ENCODE measurements at places on chromosomes 16 and 17. TPM values are rescaled to one million over a fixed set of nuclear protein-coding genes. Genes with fewer than 3 reads are reported as not detected.

DNA sequence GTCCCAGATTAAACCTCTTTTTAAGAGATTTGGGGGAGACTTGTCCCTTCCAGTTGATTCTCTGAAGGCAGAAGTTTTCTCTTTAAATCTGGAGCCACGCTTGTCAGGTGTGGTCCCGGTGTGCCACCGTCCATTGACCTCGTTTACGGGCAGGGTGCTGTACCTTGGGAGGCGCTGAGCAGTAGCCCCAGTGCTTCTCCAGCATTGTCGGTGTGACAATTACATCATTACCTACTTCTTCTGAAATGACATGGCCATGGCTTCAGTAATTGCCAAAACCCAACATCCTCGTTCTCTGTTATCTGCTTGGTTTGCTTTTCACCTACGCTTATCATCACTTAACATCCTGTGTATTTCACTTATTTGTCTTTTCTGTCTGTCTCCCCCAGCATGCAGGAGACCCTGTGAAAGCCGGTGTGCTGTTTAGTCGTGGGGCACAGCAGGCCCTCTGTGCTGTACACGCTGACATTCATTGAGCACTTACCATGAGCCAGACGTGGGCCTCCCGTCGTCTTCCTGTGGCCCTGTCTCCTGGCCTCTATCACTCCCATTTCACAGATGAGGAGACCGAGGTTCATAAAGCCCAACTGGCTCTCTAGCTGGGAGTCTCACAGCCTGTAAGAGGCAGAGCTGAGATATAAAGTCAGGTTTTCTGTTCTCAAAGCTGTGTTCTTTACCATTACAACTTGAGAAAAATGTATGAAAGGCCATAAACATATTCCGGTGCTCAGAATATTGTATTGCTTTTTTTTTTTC is 143.9 kb downstream of the CMIP start:
- no peak for DNase-seq

DNA sequence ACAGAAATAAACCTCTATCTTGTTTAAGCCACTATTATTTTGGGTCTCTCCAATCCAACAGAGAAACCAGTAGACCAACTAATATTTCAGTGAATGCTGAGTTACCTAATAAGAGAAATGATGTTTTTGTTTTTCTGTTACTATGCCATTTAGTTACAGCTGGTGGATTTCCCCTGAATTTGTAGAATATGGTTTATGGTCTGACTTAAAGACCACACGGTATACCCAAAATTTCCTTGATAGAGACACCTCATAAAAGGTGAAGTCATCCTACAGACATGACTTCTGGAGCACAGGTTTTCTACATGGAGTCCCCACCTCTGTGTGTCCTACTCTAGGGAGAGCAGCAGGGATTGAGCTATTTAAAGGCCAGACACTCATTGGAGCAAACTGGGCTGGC is 13.3 kb downstream of the PIK3R5 start:
- DNase-seq = no peak

DNA sequence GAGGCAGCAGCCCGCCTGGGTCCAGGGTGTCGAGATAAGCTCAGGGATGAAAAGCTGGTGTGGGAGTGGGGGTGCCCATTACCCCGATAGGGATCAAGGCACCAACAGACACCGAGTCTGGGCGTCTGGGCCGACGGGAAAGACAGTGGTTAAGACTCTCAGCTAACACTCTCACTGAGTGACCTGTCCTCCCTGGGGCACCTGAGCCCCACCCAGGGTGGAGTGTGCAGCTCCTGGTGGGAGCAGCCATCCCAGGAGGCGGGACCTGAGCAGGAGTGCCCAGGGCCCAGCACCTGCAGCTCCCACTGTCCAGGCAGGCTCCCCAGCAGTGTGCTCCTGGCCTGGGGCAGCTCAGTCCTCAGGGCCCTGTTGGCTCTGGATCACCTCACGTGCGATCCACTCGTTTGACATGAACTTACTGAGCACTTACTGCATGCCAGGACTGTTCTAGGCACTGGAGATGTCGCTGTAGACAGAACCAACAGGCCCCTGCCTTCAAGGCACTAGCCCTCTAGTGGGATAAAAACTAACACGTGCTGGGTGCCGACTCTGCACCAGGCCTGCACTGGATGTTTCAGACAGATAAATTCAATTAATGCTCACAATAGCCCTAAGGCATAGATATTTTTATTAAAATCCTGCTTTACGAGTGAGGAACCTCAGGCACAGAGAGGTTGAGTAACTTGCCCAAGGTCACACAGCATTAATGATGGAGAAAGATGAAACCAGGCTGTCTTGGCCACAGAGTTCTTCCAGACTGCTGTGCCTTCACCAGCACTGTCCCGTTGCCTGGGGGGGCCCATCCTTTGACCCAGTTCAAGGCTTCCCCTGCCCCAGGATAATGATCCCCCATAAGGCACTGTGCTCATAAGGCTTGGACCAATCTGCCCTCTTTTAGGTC is 1.9 kb downstream of the EVPLL start:
- DNase-seq = no peak

- no peak for DNase-seq
Observed at GRCh38 chr16:19808061-19808641, 76.5 kb downstream of the GPRC5B start.

GRCh38 chr17:21460358-21460757 is 84.2 kb downstream of the KCNJ12 start:
- DNase-seq = no peak

GRCh38 chr17:13728781-13729180 is 127.1 kb upstream of the HS3ST3A1 start:
- DNase-seq = no peak

GRCh38 chr16:63655846-63656245 is 1466.0 kb downstream of the CDH11 start:
- no peak for DNase-seq

DNA sequence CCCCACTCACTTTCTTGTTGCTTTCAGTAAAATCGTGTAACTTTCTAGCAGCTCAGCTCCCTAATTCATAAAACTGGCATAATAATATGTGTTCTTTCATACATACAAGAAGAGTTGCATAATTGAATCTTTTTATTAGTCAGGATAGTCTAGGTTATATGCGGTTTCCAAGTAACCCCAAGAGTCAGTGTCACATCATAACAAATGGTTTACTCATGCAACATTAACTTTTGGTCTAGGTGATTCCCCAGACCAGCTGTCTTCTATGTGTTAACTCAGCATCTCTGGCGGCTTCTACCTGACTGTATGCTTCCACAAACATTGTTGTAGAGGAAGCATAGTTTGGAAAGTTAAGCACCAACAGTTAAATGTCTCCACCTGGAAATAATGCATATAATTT is 1000.4 kb downstream of the CDH11 start:
- DNase-seq = no peak

- DNase-seq = no peak
Observed at GRCh38 chr16:84379008-84379708, 10.8 kb downstream of the ATP2C2 start.

DNA sequence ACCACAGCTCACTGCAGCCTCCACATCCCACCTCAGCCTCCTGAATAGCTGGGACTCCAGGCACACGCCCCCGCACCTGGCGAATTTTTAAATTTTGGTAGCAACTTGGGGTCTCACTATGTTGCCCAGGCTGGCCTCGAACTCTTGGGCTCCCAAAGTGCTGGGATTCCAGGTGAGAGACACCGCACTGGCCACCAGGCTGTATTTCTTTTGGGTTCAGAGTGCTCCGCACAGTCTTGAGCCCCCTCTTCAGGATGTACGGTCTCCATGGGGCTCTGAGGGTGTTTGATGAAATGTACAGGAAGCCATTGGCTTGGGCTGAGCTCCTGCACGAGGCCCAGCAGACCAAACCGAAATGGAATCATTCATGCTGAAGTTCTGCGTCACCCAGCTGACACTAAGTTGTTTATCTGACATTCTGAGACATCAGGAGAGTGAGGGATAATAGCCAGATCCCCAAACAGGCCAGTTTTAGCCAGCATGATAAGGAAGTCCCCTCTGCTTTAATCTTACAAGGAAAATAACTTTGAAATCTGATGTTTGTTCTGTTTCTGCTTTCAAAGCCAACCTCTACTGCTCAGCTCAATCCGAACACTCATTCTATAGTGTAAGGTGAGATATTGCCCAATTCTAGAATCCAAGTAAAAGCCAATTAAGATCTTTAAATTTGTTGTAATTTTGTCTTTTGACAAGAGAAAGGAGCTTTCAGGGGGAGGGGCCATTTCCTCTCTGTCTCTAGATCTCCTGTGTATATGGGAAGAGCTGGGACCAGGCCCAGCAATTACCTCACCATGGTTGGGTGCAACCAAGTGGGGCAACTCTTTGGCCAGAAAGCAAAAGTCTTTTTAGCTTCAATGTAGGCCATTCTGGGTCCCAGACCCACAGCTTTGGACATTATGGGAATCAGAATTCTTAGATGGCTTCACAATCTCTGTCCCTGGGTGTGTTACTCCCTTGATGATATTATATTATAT is 23.7 kb downstream of the GPR142 start:
- DNase-seq = no peak

DNA sequence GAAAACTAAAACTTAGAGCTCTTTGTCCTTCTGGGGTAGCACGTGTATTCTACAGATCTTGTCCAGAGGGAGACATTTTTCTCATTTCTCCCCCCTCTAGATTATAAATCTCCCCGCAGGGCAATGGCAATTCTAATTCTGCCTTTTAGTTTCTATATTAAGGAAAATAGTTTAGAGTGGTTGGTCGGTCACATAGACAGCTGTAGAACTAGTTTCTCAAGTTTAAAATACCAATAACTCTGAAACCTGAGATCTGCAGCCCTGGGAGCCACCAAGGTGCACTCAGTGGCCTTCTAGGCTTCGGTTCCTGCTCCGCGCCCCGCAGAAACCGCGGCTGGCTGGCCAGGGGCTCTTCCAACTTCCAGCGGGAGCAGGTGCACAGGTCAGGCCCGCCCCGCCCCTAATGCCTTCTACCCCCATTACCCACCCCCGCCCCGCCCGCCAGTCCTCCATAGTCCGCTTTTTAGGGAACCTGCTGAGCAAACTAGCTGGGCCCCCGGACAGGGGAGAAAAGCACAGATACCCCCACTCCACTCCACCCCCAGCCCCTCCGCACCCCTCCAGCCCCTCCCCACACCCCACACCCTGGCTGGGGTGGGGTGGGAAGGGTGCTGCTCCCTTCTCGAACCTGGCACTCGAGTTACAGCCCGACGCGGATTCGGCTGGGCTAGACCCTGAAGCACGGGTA is 431 bp downstream of the SLFN11 start:
- peak; percentile 51 for DNase-seq

DNA sequence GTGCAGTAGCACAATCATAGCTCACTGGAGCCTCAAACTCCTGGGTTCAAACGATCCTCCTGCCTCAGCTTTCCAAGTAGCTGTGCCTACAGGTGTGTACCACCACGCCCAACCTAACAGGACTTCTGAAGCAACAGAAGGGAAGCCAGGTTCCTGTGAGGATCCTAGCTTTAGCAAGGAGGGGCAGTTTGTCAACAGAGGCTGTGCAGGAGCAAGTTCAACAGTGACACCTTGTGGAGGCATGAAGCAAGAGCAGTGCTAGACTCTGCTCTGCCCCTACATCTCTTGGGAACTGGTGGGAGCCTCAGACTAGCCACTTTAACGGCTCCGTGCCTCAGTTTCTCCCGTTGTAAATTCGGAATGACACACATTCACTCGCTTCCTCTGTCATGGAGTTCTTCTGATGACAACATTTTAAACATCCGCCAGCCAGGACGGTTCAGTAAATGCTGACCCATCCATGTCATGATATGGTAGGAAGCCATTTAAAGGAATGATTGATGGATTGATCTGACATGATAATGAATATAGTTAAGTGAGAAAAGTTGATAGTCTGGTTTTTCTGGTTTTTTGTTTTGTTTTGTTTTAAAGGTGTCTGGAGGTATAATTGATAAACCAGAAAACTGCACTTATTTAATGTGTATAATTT is 218.7 kb downstream of the MRTFB start:
- no peak for DNase-seq

GRCh38 chr17:66863820-66864219 is 28.9 kb downstream of the CACNG5 start:
- no peak for DNase-seq

DNA sequence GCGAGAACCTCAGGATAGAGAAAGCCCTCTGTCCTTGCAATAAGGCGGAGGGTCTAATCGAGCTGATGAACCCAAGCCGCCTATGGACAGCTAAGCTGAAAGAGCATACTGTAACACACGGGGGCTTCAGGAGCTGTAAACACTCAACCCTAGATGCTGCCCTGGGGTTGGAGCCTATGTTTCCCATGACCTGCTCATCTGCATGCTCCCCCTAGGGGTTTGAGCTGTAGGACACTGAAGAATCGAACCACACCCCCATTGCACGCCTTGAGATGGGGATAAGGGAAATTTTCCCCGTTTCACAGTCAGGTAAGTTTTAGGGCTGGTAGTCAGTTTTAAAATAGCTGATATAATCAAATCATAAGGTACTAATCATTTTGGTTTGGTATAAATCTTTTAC is 675.6 kb upstream of the CDH8 start:
- DNase-seq = no peak

GRCh38 chr17:47665655-47666054 is 15.9 kb downstream of the KPNB1 start:
- DNase-seq = no peak

DNA sequence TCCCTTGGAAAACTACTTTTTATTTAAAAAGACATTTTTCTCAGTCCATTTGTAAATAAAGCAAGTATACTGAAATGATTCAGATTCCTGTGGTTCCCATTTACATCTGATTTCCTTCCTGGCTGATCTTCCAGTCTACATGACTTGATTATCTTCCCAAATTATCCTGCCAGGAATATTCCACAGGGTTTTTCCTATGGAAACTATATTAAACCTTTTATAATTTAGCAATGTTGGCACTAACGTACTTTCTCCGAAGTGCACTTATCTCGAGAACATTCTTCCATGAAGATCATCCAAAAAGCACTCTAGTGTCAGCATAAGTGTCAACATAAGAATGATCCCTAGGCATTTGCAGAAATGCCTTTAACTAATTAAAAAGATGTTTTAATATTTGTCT is 347.7 kb upstream of the KIF2B start:
- no peak for DNase-seq

GRCh38 chr17:57324060-57324459 is 67.7 kb downstream of the MSI2 start:
- no peak for DNase-seq

Gene LGALS9B
- 35.5 TPM for total RNA-seq

Gene NUP93
- 34.1 TPM for total RNA-seq

Gene NDUFB10
- 224 TPM for total RNA-seq

Gene GNGT2
- total RNA-seq = 1.4 TPM

Gene IRX5
- not detected for total RNA-seq

Gene DNAAF8
- 0.49 TPM for total RNA-seq

Gene FOXL1
- total RNA-seq = 4.2 TPM

Gene ITGB4
- 252 TPM for total RNA-seq

Gene CCL7
- total RNA-seq = not detected

Gene RUNDC3A
- 1.5 TPM for total RNA-seq
